ENCODE measurements at places on chromosomes 1 and 21. TPM values are rescaled to one million over a fixed set of nuclear protein-coding genes. Genes with fewer than 3 reads are reported as not detected.

Gene HTR1D
- total RNA-seq = 0.26 TPM

DNA sequence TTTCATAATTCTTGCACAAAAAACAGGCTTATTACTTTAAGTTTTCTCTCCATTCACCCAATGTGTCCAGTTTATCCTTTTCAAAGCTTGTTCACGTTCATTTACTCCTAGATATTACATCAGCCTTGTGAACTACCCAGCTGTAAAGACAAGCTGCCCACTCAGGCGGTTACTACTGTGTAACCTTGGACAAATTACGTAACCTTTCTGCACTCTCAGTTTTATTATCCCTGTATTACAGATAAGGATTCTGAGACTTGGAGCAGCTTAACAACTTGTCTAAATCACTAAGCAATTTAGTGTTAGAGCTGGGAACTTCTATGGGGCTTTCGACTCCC lies 20.5 kb upstream of the LPAR3 start:
- DNase-seq = peak; percentile 47

- DNase-seq = no peak
Observed at GRCh38 chr1:204232526-204232925, 18.7 kb upstream of the GOLT1A start.

- DNase-seq = peak; percentile 31
Observed at GRCh38 chr1:27074175-27074780, 61.6 kb upstream of the TENT5B start.

DNA sequence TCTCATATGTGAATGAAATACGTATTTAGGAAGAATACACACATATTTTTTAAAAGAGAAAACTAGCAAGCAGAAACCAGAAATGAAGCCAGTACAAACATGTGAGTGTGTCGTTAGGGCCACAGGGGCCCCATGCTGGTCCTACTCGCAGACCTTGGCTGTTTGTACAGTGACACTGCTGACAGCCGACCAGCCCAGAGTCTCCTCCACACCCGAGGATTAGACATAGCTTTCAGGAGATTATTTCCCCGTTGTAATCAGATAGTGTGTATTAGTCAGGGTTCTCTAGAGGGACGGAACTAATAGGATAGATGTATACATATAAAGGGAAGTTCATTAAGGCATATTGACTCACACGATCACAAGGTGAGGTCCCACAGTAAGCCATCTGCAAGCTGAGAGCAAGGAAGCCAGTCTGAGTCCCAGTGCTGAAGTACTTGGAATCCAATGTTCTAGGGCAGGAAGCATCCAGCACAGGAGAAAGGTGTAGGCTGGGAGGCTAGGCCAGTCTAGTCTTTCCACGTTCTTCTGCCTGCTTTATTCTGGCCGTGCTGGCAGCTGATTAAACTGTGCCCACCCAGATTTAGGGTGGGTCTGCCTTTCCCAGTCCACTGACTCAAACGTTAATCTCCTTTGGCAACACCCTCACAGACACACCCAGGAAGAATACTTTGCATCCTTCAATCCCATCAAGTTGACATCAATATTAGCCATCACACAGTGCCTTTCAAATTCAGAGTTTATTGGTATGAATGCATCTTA lies 51.2 kb downstream of the DIP2A start:
- DNase-seq = peak; percentile 88

GRCh38 chr1:33818071-33818470 lies 45.8 kb upstream of the HMGB4 start:
- DNase-seq = peak; percentile 15

DNA sequence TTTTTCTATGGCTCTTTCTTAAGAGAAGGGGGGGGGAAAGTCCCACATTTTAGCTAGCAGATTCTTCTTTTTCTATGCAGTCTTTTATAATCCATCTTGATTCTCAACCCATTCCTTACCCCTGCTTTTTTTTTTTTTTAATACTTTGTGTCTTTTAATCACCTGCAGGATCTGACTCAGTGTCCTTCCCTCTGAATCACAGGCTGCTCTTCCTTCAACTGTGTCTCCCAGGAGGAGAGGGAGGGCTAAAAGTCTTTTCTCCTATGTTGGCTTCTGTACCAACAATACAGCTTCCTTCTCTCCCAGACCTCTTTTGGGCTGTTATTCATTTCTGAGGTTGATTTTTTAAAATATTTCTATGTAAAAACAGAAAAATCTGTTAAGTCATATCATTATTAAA lies 686.2 kb downstream of the ADGRL2 start:
- DNase-seq = peak; percentile 70

Gene STX12
- total RNA-seq = 36.2 TPM

Gene ASAP3
- 1.8 TPM for total RNA-seq

Gene ASTN1
- under 0.01 TPM for total RNA-seq

DNA sequence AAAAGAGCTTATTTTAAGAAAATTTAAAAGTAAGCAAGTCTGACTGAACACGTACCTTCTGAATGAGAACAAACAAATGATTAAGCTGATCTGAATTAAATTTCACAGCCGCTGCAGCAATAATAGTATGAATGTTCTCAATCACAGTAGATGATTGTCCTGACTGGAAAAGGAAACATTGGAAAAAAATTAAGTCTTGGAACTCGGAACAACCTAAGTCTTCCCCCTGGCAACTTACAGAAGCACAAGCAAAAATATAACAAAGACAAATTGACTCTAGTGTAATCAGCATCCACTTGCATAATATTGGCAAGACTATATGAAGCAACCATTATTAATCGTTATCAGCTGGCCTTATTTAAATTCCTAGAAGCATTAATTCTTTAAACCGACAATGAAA lies 60.5 kb downstream of the USP24 start:
- no peak for DNase-seq

Gene F3
- total RNA-seq = 618 TPM

DNA sequence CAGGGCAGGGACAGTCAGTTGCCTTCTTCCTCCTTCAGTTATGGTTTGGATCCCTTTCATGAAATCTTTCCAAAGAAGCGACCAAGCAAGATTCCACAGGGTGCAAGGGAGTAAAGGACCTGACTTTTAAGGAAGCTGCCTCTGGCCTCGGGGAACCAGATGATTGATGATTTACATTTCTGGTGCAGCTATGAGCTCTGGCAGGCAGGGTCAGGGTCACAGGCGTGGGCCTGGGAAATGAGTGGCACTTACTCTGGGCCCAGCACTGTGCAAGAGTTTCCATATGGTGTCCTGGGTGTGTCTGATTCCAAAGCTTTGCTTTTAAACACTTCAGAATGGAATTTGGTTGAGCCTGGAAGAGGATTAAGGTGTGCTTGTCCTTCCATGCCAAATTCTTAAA lies 7.2 kb upstream of the CRABP2 start:
- no peak for DNase-seq

DNA sequence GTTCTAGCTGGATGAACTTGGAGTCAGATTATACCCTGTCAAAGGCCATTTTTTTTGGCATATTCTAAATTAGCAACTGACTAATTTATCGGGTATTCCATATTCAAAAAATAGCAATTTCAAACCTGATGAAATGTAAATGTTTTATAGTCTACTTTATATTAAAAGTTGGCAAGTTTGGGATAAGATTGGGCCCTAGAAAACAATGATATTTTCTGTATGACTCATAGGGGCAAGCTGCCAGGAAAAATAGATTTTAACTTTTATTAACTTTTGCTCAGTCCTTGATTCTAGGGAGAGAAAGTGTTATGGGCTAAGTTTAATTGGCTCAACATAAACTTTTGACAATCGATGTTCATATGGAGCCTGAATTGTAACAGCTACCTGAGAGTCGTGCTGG lies 576.9 kb upstream of the B3GALT2 start:
- DNase-seq = no peak

DNA sequence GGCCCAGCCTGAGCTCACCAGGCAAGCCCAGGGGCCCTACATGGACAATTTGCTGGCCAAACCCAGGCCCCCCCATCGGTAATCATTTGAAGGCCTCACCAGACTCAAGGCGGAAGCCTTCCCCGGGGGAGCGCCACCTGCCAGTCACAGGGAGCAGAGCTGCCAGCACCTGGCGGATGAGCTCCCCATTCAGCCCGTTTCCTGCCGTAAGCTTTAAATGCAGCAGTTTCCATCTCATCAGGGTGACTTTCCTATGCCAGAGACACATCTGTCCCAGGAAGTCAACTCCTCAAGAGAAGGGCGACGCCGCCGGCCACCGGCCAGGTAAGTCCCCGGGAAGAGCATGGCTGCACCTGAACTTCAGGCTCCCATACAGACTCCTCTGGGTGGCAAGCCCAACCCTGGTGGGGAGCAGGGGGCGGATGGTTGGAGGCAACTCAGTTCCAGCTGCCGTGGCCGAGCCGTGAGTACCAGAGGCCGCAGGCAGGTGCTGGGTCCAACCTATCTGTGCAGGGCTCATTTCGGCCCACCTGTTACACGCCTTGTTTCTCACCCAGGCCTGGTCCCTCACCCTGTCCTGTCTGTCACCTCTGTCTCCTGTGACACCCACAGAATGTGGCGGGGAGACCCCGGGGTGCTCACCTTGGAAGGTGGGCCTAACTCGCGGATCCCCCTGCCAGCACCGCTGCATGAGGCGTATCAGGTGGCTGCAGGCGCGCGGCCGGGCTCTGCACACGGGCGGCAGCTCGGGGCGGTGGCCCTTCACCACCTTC lies 20.7 kb downstream of the RIPK4 start:
- no peak for DNase-seq

DNA sequence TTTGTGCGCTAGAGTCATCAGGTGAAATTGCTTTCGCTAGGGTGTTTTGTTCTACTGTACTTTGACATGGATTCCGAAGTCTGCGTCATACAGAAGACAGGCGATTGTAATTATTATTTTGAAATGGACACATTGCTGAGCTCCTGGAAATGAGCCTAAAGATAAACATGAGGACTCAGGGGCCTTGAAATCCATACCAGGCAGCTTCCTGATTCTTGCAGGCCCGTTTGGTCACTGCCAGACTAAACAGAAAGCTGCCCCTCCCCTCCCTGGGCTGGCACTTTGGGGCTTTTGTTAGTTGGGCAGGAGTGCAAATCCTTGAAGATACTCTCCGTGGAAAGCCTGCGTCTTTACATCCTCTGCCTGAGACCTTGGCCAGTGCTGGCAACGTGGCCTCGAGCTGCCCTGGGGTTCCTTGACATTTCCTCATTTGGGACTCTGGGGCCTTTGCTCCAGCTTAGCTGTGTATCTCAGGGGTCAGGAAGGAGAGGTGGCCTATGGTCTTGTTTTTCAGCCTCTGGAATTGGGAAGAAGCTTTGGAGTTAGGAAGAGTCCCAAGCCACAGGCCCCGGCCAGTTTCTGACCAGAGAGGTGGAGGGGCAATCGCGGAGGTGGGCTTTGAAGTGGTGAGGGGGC lies 26.9 kb upstream of the KCNE2 start:
- DNase-seq = peak; percentile 68

Gene CLCNKA
- not detected for total RNA-seq

DNA sequence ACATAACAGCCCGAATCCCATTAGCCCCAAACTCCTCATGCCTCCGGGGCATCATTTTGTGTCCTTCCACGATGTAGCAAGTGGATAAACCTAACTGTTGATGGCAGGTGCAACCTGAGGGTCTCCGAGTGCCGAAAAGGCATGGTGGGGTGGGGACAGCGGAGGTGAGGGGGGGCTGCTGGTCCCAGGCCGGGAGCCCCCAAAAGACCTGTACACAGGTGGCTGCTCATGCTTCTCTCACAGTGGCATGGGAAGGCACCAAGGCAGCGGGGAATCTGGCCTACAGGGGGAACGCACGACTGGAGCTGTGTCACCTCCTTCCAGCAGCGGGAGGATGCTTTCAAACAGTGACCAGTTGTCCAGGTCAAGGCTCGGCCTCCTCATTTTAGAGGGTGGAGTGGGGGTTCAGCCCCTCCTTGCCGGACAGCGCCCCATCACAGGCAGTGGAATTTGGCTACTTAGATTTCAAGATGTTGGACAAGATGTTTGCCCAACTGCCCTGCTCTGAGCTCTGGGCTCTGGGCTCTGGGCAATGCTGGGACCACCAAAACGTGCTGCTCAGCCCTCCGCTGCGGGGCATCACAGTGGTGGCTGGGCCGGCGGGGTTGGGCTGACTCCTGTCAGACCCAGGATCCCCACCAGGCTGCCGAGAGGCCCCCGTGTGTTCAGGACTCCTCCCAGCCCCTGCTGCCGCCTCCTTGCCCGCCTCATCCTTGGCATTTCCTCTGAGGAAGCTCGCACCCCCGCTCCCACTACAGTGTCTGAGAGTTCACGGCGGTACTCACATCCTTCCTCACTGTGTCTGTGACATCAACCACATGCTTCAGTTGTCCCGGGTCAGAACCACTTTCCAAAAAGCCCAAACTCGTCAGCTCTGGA lies 7.6 kb downstream of the DNMT3L start:
- no peak for DNase-seq

Gene PDC
- not detected for total RNA-seq

- peak; percentile 52 for DNase-seq
Observed at GRCh38 chr1:33641104-33641830, 168.8 kb downstream of the ZSCAN20 start.
